ENCODE measurements at places on chromosomes 7 and 10.

- DNase-seq: no peak
Observed at GRCh38 chr10:22321924-22322640, 1.2 kb downstream of the BMI1 start.

DNA sequence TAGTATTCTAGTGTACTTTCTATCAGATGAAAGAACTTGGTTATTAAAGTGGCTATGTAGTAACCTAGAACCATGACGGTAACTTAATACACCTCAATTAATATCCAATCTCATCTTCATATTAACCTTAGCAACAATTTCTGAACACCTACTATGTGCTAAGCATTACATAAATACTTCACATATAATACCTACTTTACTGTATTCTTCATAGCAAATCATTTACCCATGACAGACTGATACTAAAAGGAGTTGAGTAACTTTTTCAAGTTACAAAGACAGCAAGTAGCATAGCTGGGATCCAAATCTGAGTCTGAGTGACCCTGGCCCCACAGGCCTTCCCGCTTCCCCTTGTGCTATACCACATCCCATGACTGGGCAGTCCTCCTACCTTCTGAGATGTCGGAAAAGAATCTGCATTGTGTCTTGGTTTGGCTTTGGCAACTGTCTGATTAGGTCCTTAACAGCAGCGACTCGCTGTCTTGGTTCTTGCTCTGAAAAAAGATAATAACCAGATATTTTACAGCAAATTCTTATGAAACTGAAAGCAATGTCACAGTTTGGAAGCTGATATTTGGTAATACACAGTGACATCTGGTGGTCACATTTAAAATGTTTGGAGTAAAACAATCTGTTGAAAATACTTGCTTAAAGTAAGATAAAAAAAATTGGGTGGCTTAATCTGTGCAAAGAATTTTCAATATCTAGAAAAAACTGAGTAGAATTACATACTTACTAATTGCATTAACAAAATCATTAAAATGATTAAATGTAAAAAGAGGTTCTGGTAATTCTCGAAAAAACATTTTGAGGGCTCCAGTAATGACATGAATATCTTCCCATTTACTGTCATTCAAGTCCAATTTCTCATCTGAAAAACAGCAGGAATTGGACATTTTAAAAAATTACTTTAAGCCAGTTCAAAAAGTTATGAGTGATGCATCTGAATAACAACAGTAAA lies 120.1 kb downstream of the ARHGAP12 start:
- DNase-seq: peak; percentile 75

DNA sequence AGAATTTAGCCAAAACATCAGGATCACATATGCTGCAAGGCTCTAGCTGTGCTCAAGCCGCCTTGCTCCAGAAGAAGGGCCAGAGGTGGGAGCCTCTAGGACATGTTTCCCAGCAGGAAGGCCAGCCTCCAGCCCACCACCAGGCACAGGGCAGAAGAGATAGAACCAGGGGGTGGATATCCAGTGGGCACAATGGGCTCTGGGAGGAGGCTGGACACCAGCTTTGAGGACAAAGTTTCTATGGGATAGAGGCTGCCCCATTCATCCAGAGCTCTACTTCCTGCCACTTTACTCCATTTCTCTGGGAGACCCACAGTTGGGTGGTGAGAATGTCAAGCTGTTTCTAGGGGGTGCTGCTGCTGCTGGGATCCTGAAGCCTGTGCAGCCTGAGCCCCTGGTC lies 77.1 kb downstream of the ARHGAP22 start:
- no peak for DNase-seq

GRCh38 chr7:151825721-151826120 lies 51.2 kb downstream of the PRKAG2 start:
- no peak for DNase-seq

- DNase-seq: peak; percentile 6
Observed at GRCh38 chr10:104925232-104925851, 284.3 kb downstream of the SORCS3 start.

GRCh38 chr10:106405141-106405540 lies 759.4 kb downstream of the SORCS1 start:
- no peak for DNase-seq

DNA sequence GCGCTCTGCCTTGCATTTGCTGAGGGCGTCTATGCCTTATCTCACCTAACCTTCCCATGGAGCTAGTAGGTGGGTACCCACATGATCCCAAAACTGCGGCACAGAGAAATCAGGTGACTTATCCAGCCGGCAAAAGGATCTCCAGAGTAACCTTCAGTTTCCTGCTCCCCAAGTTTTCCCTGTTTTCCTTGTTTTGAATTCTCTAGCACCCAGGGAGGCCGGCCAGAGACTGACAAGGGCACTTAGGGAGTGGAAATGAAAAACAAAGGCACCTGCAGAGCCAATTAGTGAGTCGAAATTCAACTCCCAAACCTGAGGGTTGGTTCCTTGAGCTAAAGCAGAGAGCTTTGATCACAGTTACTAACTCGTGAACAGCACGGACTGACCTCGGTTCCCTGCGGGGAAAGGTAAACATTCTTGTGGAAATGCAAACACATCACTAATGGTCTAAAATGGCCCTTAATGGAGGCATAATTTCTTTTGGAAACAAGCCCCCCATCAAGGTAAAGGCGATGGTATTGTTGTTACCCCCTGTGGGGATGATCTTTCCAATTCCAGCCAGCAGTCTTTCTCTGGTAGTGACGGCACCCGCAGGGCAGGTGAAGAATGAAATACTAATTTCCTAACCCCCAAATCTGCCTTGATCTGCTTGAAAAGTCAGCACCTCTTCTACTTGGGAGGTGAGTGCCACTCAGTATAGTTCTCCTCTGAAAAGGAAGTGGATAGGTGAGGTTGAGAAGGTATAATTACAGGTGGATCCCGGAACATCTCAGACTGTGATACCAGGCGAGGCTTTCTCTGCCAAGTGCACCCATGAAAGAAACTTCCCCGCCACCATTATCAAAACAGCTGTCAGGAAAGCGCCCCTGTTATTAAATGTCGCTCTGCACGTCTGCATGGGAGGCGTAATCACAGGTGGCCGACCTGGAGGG lies 365.6 kb upstream of the AUTS2 start:
- no peak for DNase-seq

DNA sequence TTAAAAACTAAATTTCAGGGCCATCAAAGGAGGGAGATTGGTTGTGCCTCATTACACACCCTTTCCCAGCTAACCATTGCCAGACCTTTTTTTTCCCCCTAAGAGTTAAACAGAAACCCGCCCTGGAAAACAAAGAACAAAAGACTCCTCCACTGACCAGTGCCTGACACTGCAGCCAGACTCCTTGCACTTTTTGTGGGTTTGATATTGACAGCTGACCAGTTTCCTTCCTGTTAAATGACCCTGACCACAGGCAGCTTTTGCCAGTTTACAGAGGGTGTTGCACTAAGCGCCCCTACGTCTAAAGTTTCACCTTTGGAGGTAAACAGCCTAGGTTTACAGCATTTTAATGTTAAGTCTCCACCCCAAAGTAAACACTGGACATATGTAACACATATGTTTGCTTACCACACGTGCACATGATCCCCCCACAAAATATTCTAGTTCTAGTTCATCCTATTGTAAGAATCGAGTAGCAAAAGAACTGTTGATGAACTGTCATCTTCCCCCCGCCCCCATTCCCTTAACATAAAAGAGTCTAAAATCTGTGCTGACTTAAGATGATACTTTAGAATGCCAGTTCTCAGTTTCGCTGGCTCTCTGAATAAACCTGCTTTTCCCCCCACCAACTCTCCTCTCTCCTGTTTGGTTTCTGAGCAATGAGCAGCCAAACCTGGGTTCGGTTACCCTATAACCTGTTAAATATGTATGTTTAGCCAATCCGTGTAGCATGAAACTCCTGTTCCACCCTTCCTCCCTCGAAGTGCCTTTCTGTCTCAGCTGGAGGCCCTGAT lies 38.0 kb downstream of the FOXI2 start:
- no peak for DNase-seq

GRCh38 chr7:145644426-145645134 lies 472.0 kb upstream of the CNTNAP2 start:
- DNase-seq: no peak

GRCh38 chr10:70117646-70118045 lies 15.0 kb downstream of the AIFM2 start:
- no peak for DNase-seq

- DNase-seq: no peak
Observed at GRCh38 chr10:71478173-71478572, 81.5 kb downstream of the CDH23 start.

GRCh38 chr7:50267525-50268041 lies 36.9 kb upstream of the IKZF1 start:
- DNase-seq: no peak

DNA sequence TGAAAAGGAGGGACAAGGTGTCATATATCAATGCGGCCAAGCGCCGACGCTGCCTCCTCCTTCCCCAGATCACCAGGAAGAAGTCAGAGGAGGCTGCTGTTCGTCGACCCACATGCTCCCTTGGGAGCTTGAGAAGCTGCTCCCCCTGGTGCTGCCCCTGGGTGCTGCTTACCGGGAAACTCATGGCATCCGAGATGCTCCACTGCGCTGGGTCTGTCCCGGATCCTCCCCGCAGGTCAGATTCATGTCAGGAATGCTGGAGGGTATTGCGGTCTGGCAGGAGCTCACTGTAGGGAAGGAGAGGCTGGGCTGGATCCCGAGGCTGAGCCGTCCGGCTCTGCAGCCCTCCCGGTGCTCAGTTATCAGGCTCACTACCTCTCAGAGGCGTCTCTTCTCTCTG lies 123.7 kb upstream of the FAM20C start:
- no peak for DNase-seq

DNA sequence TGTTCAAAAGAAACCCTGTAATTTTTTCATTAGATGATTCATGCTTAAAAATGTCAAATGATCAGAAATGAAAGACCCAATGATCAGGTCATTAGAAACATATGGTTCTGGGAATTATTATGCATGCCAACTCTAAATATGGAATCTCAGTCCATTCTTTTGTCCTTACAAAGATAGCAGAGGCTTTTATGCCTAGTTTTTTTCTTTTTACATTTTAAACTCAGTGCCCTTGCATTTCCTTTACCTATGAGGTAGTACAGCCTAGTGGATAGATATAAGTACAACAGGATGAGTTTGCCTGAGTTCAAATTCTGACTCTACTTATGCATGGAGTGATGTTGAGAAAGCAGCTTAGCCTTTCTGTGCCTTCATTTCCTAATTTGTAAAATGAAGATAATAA lies 392.9 kb downstream of the SUGCT start:
- no peak for DNase-seq

DNA sequence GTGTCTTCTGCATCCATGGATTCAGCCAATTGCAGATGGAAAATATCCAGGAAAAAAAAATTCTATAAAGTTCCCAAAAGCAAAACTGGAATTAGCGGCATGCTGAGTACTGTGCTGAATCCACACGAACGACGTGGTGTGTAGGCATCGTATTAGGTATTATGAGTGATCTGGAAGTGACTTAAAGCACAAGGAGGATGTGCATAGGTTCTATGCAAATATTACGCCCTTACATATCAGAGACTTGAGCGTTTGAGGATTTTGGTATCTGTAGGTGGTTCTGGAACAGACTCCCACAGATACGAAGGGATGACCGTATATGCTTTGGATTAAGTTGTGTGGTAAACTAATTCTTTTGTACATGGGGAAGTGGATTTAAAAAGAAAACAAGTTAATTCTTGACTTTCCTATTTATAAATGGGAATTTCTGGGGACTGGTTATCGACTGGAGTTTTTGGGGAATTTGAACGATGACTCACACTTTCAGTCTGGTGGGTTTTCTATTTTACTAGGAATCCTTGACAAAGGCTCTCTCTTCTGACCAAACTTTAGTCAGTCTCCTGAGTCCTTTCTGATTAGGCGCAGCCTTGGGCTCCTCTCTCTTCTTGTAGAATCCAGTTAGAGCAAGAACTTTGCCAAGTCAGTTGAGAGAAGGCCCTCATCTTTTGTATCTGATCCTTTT lies 5.4 kb upstream of the NUB1 start:
- no peak for DNase-seq

DNA sequence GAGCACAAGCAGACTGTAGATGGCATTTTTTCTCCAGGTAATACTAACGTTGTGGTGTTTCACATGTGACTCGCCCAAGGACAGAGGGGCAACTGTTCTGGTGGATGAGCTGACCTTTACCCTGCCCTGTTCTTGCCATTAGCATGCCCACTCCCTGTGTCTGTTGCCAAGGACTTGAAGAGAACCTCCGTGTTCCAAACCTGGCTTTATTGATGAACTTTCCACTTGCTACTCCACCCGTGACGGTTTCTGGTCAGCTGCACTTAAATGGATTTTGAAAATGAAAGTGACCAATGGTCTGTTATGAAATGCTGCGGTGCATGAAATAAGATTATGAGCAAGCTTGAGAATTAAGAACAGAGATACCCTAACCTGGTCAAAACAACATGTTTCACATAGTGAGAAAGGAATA lies 30.4 kb downstream of the LRRC4 start:
- DNase-seq: no peak

- no peak for DNase-seq
Observed at GRCh38 chr10:71735709-71736569, 16.4 kb upstream of the C10orf105 start.

GRCh38 chr7:16271990-16272665 lies 149.2 kb downstream of the CRPPA start:
- no peak for DNase-seq

- DNase-seq: no peak
Observed at GRCh38 chr10:48842231-48842630, 97.4 kb downstream of the LRRC18 start.

DNA sequence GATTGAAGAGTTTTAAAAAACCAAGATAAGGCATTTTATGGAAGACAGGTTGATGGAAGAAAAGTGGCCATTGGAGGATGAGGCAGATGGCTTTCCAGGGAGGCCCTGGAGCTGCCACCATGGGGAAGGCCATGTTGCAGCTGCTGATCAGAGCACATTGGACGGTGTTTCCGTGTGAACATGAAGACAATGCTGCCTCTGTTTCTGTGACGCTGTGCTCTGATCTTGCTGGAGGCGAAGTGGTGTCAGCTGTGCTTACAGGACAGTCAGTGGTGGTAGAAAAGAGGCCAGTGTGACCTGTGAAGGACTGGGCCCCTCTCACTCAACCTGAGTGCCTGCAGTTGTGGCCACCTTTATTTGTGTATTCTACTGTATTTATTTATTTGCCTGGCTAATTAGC lies 132.9 kb downstream of the FAM204A start:
- no peak for DNase-seq

DNA sequence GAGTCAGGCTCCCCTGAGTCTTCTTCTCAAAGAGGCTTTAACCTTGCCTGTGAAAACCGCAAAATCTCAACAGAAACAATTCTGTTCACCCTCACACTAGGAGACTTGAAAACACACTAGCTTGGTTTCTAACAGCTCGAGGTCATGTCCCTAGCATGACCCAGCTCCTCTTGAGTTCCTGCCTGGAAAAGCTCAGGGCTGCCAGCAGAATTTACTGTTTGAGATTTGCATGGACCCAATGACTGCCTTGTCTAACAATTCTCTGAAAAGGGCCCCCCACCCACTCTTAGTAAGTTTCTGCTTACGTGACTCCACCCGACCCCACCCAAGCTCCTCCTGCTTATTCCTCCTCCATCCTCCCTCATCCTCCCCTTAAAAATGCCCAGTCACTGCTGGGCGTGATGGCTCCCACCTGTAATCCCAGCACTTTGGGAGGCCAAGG lies 85.1 kb upstream of the KMT2C start:
- no peak for DNase-seq

All from fibroblast of the conjunctiva (primary cell).